ENCODE measurements at places on chromosomes 1 and 21.

- DNase-seq, result peak; percentile 32
Measured at GRCh38 chr1:228161362-228161761, 4.2 kb upstream of the IBA57 start.

- no peak for DNase-seq
Measured at GRCh38 chr1:24911651-24912155, 18.4 kb downstream of the RUNX3 start.

DNA sequence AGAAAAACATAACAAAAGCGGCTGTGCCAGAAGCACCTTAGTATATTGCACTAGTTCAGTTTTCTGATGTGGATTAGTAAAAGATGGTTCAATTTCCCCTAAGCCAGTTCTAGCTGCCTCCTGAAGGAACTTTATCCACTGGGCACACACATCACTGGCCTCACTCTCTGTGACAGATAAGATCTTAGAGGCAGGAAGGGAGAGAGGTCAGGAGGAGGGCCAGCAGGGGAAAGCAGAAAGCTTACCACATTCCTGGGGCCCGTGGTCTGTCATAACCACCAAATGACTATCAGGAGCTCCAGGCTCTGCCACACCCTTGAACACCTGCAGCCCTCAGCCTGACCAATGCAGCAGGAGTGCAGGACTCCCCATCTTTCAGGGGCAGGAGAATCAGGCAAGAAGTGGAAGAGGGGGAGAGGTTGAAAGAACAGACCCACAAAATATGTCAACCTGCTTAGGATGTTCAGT is 37.8 kb downstream of the LRRC71 start:
- DNase-seq, result no peak

- DNase-seq, result no peak
Measured at GRCh38 chr1:61556631-61557030, 168.3 kb downstream of the TM2D1 start.

DNA sequence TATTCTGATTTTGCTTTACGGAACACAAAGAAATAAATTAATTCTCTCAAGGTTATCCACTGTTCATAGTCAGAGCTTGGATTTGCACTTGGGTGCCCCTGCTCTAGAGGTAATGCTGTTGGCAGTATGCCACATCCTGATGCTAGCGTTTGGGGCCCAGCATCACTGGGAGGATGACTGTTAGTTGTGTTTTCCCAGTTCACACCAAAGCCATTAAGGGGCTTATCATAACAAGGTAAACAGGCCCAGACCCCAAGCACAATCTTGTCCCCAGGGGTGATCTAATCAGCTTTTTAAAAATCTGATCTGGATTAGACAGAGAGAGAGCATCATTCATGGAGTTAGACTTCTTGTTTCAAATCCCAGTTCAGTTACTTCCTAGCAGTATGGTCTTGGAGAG is 60.2 kb upstream of the PBX1 start:
- no peak for DNase-seq
